ENCODE measurements at places on chromosomes 1 and 21. TPM values are rescaled to one million over a fixed set of nuclear protein-coding genes. Genes with fewer than 3 reads are reported as not detected.

GRCh38 chr1:3940754-3941345 lies 40.8 kb upstream of the C1orf174 start:
- DNase-seq = no peak

MROH9 gene
- 0.10 TPM for total RNA-seq

DNA sequence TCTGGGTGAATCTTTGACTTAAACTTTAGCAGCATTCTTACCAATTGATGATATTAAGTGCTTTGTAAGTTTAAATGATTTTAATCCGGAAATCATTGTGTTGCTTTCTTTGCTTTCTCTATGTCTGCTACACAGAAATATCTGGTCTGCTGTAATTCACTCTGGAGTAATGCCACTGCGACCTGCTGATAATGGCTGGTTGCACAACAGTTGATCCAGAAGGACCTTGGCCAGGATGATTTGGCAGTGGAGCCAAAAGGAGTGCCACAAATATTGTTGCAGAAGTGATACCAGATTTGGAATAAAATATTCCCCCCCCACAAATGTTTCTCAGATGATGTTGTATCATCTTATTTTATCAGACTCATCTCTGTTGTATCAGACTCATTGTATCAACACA lies 2063.9 kb downstream of the MRPL39 start:
- DNase-seq = no peak

- no peak for DNase-seq
These were observed 16.4 kb downstream of the PBX1 start for GRCh38 chr1:164575356-164575886.

- peak; percentile 79 for DNase-seq
These were observed 55.3 kb downstream of the NDUFS5 start for GRCh38 chr1:39081271-39082009.

GRCh38 chr1:234920843-234921140 lies 207.8 kb downstream of the TOMM20 start:
- DNase-seq = no peak

CFAP107 gene
- not detected for total RNA-seq

DNA sequence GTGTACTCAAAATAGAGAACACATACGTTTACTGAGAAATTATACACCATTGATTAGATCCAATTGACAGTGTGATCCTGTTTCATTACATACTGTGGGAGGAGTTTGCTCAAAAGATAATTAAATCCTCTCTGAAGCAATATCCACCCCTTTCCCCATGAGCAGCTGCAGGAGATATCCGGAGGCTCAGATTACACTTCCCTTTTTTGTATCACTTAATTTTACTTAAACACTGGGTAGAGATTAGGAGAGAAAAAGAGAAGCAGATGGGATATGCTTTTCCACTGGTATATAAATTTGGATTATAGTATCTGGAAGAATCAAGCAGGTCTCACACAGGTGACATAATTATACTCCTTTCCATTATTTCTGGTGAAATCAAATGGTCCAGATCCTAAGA lies 333.3 kb upstream of the ZRANB2 start:
- no peak for DNase-seq

GRCh38 chr1:21233490-21233889 lies 56.8 kb downstream of the ECE1 start:
- DNase-seq = no peak

DNA sequence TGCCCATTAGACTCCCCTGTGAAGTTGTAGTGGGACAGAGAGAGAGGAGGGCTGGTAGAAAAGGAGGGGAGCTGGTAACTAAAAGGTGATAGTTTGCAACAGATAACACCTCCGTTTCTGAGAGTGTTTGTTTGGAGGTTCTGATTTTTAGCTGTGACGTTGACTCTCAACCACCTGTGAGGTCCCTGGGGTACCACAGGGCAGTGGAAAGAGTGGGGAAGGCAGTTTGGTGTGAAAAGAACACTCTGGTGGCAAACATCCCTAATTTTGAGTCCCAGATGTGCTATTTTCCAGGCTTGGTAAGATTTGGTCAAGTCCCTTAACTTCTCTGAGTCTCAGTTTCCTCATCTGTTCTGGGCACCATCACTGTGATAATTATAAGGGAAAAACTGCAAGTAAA lies 29.3 kb downstream of the RAB3B start:
- no peak for DNase-seq

GRCh38 chr21:26131554-26131953 lies 39.0 kb downstream of the APP start:
- no peak for DNase-seq

- DNase-seq = no peak
These were observed 2.8 kb downstream of the MAP3K7CL start for GRCh38 chr21:29133241-29133640.

DNA sequence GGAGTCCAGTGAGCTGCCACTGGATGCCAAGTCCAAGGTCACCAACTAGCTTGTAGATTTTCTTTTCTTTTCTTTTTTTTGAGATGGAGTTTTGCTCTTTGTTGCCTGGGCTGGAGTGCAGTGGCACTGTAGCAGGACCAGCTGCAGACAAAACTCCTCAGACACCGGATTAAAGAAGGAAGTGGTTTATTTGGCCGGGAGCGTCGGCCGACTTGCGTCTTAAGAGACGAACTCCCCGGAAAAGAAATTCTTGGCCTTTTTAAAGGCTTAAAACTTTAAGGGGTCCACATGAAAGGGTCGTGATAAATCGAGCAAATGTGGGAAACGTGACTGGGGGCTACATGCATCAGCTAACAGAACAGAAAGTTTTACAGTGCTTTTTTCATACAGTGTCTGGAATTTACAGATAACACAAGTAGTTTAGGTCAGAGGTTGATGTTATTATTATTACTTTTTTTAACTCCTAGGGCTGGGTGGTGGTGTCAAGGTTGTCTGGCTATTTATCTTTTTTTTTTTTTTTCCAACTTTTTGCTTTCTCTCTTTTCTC lies 36.4 kb upstream of the CFAP126 start:
- no peak for DNase-seq

GRCh38 chr1:160675641-160676410 lies 29.0 kb upstream of the SLAMF1 start:
- peak; percentile 84 for DNase-seq

RGSL1 gene
- total RNA-seq = not detected

DNA sequence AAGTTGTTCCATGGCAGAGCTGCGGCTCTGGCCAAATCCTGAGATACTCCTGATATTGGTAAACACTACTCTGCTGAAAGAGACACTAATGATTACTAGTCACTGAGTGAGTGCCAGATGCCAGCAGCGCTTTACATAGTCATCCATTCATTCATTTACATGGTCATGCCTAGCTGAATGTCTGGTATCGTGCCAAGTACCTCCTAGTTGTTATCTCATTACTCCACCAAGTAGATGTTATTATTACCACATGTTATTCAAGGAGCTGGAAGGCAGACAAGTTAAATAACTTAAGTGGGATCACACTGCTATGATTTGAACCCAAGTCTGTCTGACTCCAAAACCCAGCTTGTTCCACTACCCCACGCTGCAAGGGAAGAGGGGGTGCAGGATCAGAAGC lies 4.7 kb downstream of the OLFML2B start:
- no peak for DNase-seq

- no peak for DNase-seq
These were observed 24.0 kb upstream of the DR1 start for GRCh38 chr1:93321720-93322119.

- no peak for DNase-seq
These were observed 1018.2 kb upstream of the PRMT6 start for GRCh38 chr1:106038260-106038659.

KRTAP21-2 gene
- not detected for total RNA-seq

- DNase-seq = no peak
These were observed 240.4 kb downstream of the NFIA start for GRCh38 chr1:61322769-61323168.

DNA sequence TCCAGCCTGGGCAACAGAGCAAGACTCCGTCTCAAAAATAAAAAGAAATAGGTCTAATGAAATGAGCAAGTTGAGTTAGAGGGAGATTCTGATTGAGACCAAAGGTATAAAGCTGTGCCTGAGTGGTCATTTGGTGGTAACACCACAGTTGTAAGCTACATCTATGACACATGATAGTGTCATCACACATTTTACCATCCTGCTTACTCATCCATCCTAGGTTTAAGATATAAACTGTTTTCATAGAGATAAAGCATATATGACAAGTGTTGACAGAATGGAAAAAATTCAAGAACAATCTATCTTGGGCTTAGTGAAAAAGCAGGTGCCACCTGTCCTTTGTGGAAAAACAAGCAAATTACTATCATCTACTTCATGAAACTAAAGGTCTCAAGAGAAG lies 7.1 kb upstream of the CFAP141 start:
- DNase-seq = no peak

- no peak for DNase-seq
These were observed 11.7 kb downstream of the PYHIN1 start for GRCh38 chr1:158943059-158943458.

GRCh38 chr1:244097523-244098405 lies 46.7 kb downstream of the ZBTB18 start:
- DNase-seq = no peak

ACTL8 gene
- not detected for total RNA-seq

DNA sequence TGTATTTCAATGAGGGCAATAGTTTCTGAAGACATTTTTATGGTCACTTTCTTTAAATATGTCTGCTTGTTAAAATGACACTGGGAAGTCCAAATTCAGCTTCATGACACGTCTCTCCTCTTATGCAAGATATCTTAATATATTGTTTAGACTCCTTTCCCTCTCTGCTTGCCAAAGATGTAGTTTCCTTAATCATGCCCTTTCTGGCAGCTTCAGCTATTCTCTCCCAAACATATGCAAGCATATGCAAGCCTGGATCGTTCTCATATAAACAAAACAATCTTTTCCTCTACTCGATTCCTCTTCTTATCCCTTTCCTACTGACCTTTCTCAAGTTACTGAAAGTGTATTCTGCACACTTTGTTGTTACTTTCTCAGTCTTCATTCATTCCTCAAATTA lies 372.2 kb downstream of the PTBP2 start:
- DNase-seq = no peak

- no peak for DNase-seq
These were observed 360.0 kb downstream of the NPHP4 start for GRCh38 chr1:5632224-5632623.

EPS8L3 gene
- not detected for total RNA-seq

GRCh38 chr1:239446611-239447010 lies 60.2 kb downstream of the CHRM3 start:
- DNase-seq = no peak

All from aorta (tissue), 5 donors.